Stimulated activated CD4-positive, alpha-beta T cell treated with anti-CD3 and anti-CD28 coated beads, TNF-alpha, amount 100 ng/mL, for 48 hours (primary cell): ENCODE measurements at places on chromosomes 11 and 22.

DNA sequence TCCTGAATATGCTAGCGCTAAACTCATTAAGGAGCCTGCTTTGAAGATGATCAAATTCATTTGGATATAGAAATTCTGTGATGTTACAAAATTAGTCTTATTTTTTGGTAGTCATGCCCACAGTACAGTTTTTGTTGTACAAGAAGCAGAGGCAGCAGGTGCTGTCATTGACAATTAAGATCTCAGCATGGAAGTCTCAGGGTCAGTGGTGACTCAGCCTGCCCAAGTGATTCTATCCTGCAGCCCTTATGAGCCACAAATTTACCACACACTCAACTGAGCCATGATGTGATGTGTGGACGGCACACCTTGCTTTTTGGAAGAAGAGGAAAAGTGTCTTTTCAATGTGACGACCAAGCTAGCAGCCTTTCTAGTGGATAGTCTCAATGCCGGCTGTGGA is 153.6 kb upstream of the SORL1-AS1 start:
- DNase-seq = no peak

DNA sequence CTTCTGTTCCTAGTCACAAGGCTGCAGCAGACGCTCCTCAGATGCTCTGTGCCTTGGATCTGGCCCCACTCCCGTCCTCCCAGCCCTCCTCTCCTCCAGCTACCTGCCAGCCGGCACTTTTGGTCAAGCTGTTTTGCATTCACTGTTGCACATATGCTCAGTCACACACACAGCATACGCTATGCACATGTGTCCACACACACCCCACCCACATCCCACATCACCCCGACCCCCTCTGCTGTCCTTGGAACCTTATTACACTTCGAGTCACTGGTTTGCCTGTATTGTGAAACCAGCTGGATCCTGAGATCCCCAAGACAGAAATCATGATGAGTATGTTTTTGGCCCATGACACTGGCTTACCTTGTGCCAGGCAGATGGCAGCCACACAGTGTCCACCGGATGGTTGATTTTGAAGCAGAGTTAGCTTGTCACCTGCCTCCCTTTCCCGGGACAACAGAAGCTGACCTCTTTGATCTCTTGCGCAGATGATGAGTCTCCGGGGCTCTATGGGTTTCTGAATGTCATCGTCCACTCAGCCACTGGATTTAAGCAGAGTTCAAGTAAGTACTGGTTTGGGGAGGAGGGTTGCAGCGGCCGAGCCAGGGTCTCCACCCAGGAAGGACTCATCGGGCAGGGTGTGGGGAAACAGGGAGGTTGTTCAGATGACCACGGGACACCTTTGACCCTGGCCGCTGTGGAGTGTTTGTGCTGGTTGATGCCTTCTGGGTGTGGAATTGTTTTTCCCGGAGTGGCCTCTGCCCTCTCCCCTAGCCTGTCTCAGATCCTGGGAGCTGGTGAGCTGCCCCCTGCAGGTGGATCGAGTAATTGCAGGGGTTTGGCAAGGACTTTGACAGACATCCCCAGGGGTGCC is 109.8 kb downstream of the BCR start:
- DNase-seq = peak; percentile 40

GRCh38 chr11:126112547-126112946 is 49.9 kb upstream of the CDON start:
- DNase-seq = no peak

DNA sequence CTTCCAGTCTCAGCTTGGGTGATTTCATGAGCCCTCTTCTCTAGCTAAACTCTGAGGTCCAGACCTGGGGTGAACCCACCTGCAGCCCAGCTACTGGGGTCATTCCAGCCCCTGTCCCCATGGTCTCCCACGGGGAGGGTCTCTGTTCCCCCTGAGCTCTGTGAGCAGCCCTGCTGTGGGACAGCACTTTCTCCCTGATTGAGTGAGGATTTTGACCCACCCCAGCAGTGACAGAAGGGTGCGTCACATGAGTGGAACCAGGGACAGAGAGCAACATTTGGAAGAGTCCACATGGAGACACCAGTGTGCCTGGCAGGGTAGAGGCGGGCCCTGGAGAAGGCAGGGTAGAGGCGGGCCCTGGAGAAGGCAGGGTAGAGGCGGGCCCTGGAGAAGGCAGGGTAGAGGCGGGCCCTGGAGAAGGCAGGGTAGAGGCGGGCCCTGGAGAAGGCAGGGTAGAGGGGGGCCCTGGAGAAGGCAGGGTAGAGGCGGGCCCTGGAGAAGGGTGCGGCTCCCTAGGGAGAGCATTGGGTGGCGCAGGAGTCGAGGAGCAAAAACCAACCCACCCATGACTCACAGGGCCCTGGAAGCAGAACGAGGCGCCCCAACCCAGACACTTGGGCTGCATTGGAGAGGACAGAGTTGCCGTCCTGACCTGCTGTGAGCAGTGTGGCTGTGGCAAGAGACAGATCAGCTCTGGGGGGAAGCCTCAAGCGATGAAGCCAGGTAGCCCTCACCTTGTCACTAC is 227.7 kb upstream of the B3GAT1 start:
- DNase-seq = no peak

- DNase-seq = peak; percentile 72
These were observed 16.0 kb downstream of the TRPM5 start for GRCh38 chr11:2428322-2428795.

DNA sequence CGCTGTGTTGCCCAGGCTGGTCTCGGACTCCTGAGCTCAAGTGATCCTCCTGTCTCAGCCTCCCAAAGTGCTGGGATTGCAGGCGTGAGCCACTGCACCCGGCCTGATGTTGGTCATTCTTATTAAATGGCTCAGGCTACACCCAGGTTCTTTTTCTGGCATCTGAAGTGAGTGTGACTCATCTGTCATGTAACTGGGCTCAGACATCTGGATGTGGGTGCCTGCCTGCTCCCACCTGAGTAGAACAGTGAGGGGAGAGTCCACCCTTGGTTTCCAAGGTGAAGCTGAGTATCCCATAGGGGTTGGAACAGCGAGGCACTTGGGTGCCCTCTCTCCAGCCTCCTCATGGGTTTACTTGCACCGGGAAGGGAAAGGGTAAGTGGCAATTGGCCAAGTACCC is 36.7 kb upstream of the EIF3D start:
- no peak for DNase-seq

- DNase-seq = no peak
These were observed 13.2 kb upstream of the RGL4 start for GRCh38 chr22:23677701-23677995.
